GM12892 (cell line): ENCODE measurements at places on chromosomes 11 and 22.

DNA sequence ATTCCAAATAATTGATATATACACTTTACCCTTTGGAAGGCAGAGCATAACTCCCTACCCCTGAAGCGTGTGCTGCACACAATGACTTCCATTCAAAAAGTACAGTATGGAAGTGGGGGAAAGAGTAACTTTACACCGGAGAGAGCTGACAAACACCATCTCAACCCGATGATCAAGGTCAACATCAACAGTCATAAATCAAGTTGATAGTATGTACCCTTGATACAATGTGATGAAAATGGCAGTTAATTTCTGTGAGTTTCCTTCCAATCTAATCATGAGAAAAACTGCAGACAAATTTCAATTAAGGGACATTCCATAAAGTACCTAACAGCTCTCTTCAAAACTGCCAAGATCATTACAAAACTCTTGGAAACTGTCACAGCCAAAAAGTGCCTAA is 6.0 kb upstream of the DEUP1 start:
- DNase-seq: no peak

DNA sequence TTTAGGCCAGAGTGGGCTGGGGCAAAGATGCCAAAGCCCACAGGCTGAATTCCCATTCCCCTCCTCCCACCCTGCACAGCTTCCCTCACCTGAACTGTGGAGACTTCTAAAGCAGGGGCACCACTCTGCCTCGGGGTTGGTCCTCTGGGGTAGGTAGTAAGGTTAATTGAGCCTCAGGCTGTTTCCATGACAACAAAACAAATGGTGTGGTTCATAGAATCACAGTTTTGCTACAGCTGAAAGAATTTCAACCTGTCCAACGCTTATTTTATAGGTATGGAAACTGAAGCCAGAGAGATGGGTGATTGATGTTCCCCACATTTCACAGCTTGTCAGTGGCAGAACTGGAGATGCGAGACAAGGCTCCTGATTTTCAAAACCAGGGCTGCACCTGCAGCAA is 109.5 kb downstream of the SNX19 start:
- DNase-seq: no peak

- no peak for DNase-seq
Observed at GRCh38 chr11:2363130-2363529, 14.0 kb upstream of the CD81 start.

- DNase-seq: no peak
Observed at GRCh38 chr22:31652088-31652487, 9.9 kb downstream of the PISD start.

DNA sequence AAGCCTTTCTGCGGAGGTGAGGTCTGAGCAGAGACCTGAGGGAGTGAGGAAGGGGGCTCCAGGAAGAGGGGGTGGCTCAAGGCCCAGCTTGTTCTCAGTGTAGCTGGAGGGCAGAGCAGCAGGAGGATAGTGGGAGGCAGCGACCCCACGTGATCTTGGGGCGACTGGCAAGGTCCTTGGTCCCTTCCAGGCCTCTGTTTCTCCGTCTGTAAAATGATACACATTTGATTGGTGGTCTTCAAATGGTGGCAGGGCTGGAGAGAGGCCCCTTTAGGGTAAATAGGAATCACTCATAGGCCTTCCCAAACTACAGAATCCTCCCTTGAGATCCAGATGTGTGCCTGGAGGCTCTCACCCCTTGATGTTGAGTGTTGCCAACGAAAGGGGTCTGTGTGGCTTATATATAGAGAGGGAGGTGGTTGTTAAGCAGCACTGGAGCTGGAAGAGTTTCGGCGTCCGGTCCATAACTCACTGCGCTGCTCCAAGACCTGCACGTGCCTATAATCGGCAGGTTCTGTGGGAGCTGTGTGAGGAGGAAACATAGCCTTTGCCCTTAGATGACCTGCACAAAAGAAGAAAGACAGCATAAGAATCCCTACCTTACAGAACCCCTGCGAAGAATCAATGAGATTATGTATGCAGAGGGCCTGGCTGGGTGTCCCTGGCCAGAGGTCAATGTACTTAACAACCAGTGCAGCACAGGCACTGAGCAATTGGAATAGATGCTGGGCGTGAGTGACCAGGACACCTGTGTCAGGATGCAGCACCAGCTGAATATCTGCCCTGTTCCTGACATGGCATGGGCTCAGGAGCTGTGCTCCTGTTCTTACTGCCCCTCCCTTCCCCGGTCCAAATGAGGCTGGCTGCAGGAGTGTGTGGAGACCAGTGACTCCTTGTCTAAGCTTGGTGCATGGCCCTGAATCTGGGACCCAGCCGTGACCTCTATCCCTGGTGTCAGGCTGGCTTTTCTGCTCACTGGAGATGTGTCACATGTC is 28.7 kb downstream of the OTOG start:
- no peak for DNase-seq
